ENCODE measurements at places on chromosomes 3 and 15. TPM values are rescaled to one million over a fixed set of nuclear protein-coding genes. Genes with fewer than 3 reads are reported as not detected.
A peak's percentile ranks its signal among the peaks of the same experiment; 100 is the strongest.

Gene TFRC
- total RNA-seq, result 43.3 TPM

- H3K36me3 ChIP-seq, result no peaks in the 10 kb centered on the region
- H3K27ac ChIP-seq, result no peak overlapping the region
- no peak overlapping the region for H3K4me3 ChIP-seq
- no peaks in the 10 kb centered on the region for H3K4me1 ChIP-seq
- peak; percentile 7 for DNase-seq
These were observed 7.6 kb upstream of the KLF15 start for GRCh38 chr3:126364731-126365301.

Gene RAD18
- total RNA-seq, result 10.5 TPM

- no peak overlapping the region for H3K4me3 ChIP-seq
- no peaks in the 10 kb centered on the region for H3K4me1 ChIP-seq
- H3K27ac ChIP-seq, result no peak overlapping the region
- no peaks in the 10 kb centered on the region for H3K27me3 ChIP-seq
- no peaks in the 10 kb centered on the region for H3K36me3 ChIP-seq
These were observed 185.1 kb downstream of the GOLGA6L6 start for GRCh38 chr15:20356444-20356910.

GRCh38 chr3:115715241-115715745, 92.0 kb downstream of the GAP43 start:
- DNase-seq, result no peak
- H3K36me3 ChIP-seq, result no peaks in the 10 kb centered on the region
- no peaks in the 10 kb centered on the region for H3K4me1 ChIP-seq
- H3K27me3 ChIP-seq, result no peaks in the 10 kb centered on the region

Gene GALK2
- 42.0 TPM for total RNA-seq

GRCh38 chr3:9949626-9950025, 2.6 kb downstream of the PRRT3 start:
- H3K36me3 ChIP-seq, result peaks cover 23% of the 10 kb centered on the region
- H3K27ac ChIP-seq, result no peak overlapping the region
- H3K27me3 ChIP-seq, result no peaks in the 10 kb centered on the region

DNA sequence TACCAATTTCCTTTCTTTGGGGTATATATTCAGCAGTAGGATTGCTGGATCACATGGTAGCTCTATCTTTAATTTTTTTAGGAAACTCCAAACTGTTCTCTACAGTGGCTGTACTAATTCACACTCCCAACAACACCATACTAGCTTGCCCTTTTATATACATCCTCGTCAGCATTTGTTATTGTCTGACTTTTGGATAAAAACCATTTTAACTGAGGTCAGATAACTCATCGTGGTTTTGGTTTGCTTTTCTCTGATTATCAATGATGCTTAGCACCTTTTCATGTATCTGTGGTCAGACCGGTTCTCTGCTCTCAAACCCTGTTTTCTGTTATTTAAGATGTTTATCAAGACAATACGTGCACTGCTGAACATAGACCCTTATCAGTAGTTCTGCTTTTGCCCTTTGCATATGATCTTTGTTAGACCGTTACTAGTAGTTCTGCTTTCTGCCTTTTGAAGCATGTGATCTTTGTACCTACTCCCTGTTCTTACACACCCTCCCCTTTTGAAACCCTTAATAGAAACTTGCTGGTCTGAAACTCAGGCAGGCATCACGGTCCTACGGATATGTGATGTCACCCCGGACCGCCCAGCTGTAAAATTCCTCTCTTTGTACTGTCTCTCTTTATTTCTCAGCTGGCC, 474.3 kb downstream of the RSL24D1 start:
- H3K27me3 ChIP-seq, result no peaks in the 10 kb centered on the region
- no peak overlapping the region for H3K27ac ChIP-seq
- H3K4me1 ChIP-seq, result no peaks in the 10 kb centered on the region
- H3K36me3 ChIP-seq, result no peaks in the 10 kb centered on the region
- DNase-seq, result no peak
- no peak overlapping the region for H3K4me3 ChIP-seq

DNA sequence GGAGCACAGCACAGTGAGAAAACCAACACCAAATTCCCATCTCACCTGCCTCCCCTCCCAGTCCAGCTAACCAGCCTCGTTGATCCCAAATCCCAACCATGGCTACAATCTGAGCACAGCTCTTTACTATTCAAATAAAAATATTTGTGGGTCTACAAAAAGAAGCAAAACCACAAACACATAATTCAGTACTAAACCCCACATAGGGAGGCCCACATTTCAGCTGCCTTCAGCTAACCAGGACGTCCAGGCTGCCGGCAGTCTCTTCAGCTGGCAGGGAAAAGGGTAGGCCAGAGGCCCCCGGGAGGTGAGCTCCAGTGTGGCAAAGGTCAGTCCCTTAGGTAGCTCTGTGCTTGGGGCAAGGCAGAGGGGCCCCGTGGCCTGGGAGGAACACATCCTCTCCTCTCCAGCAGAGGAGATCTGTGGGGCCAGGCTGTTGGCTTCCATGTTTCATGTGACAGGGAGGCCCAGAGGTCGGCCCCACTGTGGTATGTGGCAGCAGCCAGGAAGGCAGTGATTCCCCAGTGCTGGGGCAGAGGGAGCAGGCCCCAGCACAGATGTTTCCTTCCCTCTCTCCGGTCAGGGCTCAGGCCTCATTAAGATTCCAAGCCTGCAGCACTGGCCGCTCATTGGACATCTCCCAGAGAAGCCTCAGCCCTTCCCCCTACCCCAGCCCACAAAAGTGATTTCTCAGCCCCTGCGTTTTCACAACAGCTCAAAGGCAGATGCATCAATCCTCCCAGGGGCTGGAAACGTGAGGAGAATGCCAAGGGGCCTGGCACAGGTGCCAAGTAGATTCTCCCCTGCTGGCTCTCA, 381.4 kb downstream of the NTRK3 start:
- no peak overlapping the region for H3K27ac ChIP-seq
- no peak for DNase-seq
- no peak overlapping the region for H3K4me3 ChIP-seq
- no peaks in the 10 kb centered on the region for H3K36me3 ChIP-seq

DNA sequence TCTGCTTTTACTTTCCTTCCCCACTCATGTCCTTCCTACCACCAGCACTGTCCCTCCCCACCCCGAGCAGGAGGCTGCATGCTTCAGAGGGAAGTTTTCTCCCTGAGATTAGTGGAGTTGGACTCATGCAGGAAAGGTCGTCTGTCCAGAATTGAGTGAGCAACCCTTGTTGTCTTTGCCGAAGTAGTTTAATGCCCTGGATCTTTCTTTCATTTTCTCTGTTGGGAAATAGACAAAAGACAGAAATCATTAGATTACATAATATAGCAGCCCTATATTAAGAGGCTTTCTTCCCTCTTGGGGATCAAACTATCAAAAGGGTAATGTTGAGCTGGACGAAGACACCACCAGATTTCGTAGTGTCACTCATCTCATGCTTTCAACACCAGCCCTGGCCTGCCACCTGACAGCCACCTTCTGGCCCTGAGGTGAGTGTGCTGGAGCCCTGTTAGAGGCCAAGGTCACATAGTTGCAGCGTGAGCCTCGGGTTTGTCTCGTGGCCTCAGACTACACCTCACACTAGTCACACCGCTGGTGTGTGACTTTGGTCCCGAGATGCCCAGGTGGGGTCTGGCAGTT, 231.0 kb downstream of the ITPR1 start:
- no peaks in the 10 kb centered on the region for H3K36me3 ChIP-seq
- H3K4me1 ChIP-seq, result peaks cover 54% of the 10 kb centered on the region
- DNase-seq, result no peak
- peak overlapping the region; percentile 83 for H3K27ac ChIP-seq
- no peaks in the 10 kb centered on the region for H3K27me3 ChIP-seq
- no peak overlapping the region for H3K4me3 ChIP-seq

Gene SEC62
- total RNA-seq, result 50.4 TPM

- DNase-seq, result no peak
- no peak overlapping the region for H3K4me3 ChIP-seq
- H3K4me1 ChIP-seq, result no peaks in the 10 kb centered on the region
- H3K36me3 ChIP-seq, result no peaks in the 10 kb centered on the region
These were observed 44.5 kb downstream of the SCAP start for GRCh38 chr3:47431225-47431624.

- DNase-seq, result no peak
- H3K4me3 ChIP-seq, result no peak overlapping the region
- H3K27me3 ChIP-seq, result no peaks in the 10 kb centered on the region
These were observed 23.8 kb upstream of the TRAK1 start for GRCh38 chr3:42067326-42067725.

DNA sequence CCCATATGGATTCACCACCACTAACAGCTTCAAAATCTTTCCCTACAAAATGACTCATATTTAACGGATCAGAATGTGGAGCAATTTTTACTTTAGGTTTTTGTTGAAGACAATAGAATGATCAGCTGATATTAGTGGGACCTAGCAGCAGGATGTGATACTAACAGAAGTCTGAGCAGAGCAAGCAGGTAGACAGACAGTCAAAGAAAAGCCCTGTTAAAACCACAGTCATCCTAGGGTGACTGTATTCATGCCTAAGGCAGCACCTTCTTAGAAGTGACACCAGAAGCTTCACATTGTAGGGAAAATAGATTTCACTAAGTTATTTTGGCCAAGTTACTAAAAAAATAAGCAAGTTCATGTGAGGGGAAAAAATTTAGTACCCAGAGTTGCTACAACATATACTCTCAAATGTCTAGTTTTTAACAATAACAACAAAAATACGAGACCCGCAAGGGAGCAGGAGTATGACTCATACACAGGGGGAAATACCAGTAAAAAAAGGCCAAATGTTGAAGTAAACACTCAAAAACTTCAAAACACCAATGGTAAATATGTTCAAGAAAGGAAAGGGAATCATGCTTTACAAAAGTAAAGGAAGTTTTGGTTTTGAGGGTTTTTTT, 590.9 kb downstream of the EPHA3 start:
- H3K27ac ChIP-seq, result no peak overlapping the region
- no peak overlapping the region for H3K4me3 ChIP-seq
- no peak for DNase-seq
- no peaks in the 10 kb centered on the region for H3K36me3 ChIP-seq
- no peaks in the 10 kb centered on the region for H3K4me1 ChIP-seq

DNA sequence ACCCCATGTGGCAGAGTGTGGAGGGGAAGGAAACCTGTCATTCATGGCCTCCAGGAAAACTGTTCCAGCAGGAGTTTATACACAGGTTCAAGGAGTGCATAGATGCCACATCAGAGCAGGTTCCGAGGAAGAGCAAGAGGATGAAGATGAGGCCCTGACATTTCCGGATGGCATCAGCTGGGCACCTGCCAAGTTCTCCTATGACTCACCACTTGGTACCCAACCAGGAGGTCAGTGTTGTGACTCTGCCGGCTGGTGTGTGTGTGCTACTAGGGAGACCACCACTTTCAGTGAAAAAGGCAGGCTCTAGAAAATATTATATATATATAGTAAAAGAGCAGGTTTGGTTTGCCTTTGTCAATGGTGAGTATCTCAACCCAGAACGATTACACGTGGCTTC, 69.3 kb downstream of the NTRK3 start:
- H3K36me3 ChIP-seq, result no peaks in the 10 kb centered on the region
- no peak for DNase-seq
- H3K4me1 ChIP-seq, result no peaks in the 10 kb centered on the region
- no peaks in the 10 kb centered on the region for H3K27me3 ChIP-seq
- H3K27ac ChIP-seq, result no peak overlapping the region

Gene OXTR
- 0.98 TPM for total RNA-seq

Gene FOXB1
- total RNA-seq, result not detected

Gene CPNE9
- not detected for total RNA-seq

Data from tibial nerve (tissue), 4 donors.